ENCODE measurements at places on chromosomes 7 and 10.

- no peak for DNase-seq
These were observed 6.9 kb downstream of the IFIT1B start for GRCh38 chr10:89384474-89385340.

DNA sequence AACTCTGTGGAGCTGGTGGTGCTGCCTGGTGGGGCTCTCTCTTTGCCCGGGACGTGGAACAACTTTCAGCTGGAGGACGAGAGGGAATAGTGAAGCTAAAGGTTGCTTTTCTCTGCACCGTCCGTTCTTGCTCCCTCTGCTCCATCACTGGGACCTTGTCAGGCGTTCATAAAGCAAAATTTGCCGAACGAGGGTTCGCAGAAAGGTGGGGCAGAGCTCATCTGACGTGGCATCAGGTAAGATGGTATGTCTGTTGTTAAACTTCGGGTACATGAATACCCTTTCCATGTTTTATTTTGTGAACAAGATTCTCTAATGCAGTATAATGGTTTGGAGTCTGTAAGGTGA is 416 bp downstream of the BBS9 start:
- DNase-seq: no peak

GRCh38 chr10:124033887-124034218 is 59.5 kb downstream of the CHST15 start:
- no peak for DNase-seq

GRCh38 chr10:58734664-58735063 is 222.0 kb downstream of the BICC1 start:
- DNase-seq: no peak

- DNase-seq: no peak
These were observed 27.6 kb downstream of the VCL start for GRCh38 chr10:74025380-74025978.

DNA sequence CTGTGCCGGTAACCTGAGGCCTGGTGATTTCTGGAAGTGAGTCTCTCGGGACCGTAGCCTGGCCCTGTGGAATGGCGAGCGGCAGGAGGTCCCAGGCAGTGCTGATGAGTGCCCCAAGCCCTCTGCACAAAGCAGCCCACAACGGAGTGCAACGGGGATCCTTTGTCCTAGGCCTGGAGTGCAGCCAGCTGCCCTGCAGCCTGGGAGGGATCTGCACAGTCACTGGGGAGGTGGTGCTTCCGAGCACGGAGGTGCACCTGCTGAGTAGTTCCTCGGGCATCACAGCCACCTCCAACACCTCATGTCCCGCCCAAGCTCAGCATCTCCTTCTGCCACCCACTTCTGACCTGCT is 162.8 kb upstream of the ZMIZ1 start:
- peak; percentile 24 for DNase-seq

GRCh38 chr7:133973710-133974109 is 153.4 kb upstream of the LRGUK start:
- no peak for DNase-seq

DNA sequence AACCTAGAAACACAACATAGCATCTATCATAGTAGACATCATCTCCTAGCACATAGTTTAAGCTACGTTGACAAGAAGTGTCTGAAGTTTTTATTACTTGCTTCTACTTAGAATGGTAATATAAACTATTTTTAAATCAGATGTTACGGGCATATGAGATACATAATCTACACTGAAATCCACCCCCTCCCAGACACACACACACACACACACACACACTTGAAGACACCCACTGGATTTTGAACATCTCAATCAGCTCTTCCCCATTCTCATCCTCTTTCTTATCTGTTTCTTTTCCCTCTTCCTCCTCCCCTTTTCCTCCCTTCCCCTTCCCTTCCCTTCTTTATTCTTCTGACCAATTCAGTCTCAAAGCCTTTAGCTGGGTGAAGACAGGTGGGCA is 175.9 kb downstream of the PAXIP1 start:
- no peak for DNase-seq

- no peak for DNase-seq
These were observed 43.8 kb downstream of the OGDH start for GRCh38 chr7:44650242-44650641.

DNA sequence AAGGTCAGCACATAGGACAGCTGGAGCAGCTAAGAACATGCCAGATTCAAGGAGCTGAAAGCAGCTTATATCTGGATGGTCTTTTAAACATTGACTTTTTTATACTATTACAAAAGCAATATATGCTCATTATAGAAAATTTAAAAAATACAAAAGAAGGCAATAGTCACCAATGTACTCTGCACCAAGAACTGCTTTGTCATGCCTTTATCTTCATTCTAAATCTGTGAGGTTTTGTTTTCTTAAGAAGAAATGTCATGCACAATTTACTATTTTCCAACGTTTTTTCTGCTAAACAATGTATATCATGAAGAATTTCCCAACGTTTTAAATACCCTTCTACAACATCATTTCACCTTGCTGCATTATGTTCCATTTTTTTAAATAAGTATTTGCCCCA is 2.8 kb downstream of the LIPM start:
- DNase-seq: no peak

GRCh38 chr7:131285556-131285955 is 42.1 kb upstream of the MKLN1 start:
- no peak for DNase-seq

GRCh38 chr7:107077699-107078516 is 33.4 kb downstream of the PRKAR2B start:
- DNase-seq: no peak

Data from head of caudate nucleus (tissue), 42 donors.